ENCODE measurements at places on chromosomes 11 and 22. TPM values are rescaled to one million over a fixed set of nuclear protein-coding genes. Genes with fewer than 3 reads are reported as not detected.

- H3K4me3 ChIP-seq: no peak overlapping the region
- no peak overlapping the region for H3K27ac ChIP-seq
- no peak for DNase-seq
- H3K27me3 ChIP-seq: no peaks in the 10 kb centered on the region
- no peaks in the 10 kb centered on the region for H3K4me1 ChIP-seq
Measured at GRCh38 chr22:36311386-36312085, 58.6 kb downstream of the APOL1 start.

- no peaks in the 10 kb centered on the region for H3K36me3 ChIP-seq
- peaks cover 17% of the 10 kb centered on the region for H3K4me1 ChIP-seq
- H3K27ac ChIP-seq: no peak overlapping the region
- H3K4me3 ChIP-seq: no peak overlapping the region
Measured at GRCh38 chr11:112457532-112457931, 196.9 kb upstream of the PLET1 start.

The B3GAT1 gene
- total RNA-seq: 1.5 TPM

The SPDYC gene
- not detected for total RNA-seq

The SLC22A12 gene
- not detected for total RNA-seq

DNA sequence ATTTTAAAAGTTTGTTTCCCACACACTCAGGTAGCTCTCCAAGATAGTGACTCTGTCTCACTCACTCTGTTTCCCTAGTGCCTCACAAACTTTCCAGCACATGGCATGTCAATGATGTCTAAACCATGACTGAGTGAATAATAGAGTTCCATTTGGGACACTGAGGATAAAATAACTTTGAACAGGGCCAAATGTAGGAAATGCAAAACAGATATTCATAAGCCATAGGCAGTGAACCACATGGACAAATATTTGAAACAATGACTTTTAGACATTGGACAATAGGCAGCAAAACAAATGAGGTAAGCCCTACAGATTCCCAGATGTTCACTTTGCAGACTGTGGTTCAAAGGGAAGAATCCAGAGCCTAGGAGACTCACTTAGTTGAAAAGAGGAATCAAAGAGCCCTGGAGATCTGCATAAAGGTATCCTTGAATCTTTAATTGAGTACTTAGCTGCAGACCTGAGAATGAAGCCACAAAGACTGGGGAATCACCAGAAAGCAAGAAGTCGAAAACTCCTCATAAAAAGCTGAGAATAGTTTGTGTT, 173.3 kb downstream of the FAM76B start:
- no peaks in the 10 kb centered on the region for H3K27me3 ChIP-seq
- peaks cover 12% of the 10 kb centered on the region for H3K36me3 ChIP-seq
- H3K4me3 ChIP-seq: no peak overlapping the region
- no peak overlapping the region for H3K27ac ChIP-seq

DNA sequence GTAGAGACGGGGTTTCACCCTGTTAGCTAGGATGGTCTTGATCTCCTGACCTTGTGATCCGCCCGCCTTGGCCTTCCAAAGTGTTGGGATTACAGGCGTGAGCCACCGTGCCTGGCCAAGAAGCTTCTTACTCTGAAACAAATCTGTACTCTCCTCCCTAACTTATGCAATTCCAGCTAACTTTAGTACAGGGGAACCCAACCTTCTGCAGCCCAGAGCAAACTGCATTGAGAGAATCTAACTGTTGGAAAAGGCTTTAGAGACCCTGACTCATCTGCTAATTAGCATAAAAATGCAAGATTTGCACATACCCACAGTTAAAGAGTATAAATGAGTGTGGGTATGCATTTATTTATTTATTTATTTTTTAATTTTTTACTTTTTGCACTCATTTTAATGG, 64.8 kb downstream of the APOL5 start:
- no peak overlapping the region for H3K27ac ChIP-seq
- no peaks in the 10 kb centered on the region for H3K27me3 ChIP-seq
- peaks cover 25% of the 10 kb centered on the region for H3K4me1 ChIP-seq
- H3K4me3 ChIP-seq: no peak overlapping the region

- H3K27ac ChIP-seq: no peak overlapping the region
- no peak for DNase-seq
- peaks cover 87% of the 10 kb centered on the region for H3K27me3 ChIP-seq
- peaks cover 20% of the 10 kb centered on the region for H3K4me1 ChIP-seq
Measured at GRCh38 chr11:57460758-57461749, 726 bp downstream of the RTN4RL2 start.

DNA sequence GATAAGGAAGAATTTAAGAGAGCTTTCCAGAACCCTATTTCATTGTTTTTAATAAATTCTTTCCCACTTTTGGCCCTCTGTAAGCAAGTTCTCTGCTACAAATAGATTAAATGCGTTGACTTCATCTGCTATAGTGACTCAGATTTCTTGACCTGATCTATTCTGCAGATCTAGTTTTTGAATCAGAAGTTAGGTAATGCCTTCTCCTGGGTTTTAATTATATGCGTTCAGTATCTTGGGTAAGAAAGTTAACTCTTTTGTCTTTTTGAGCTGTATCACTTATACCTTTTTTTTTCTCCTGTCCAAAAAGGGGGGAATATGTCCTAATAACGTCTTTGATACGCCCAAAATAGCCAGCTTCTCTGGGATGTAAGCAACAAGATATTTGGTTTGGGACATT, 2.4 kb upstream of the HEPHL1 start:
- H3K27me3 ChIP-seq: peaks cover 4% of the 10 kb centered on the region
- no peaks in the 10 kb centered on the region for H3K4me1 ChIP-seq
- DNase-seq: no peak
- H3K36me3 ChIP-seq: no peaks in the 10 kb centered on the region

The TBX1 gene
- total RNA-seq: 0.34 TPM

The MMP27 gene
- total RNA-seq: not detected

DNA sequence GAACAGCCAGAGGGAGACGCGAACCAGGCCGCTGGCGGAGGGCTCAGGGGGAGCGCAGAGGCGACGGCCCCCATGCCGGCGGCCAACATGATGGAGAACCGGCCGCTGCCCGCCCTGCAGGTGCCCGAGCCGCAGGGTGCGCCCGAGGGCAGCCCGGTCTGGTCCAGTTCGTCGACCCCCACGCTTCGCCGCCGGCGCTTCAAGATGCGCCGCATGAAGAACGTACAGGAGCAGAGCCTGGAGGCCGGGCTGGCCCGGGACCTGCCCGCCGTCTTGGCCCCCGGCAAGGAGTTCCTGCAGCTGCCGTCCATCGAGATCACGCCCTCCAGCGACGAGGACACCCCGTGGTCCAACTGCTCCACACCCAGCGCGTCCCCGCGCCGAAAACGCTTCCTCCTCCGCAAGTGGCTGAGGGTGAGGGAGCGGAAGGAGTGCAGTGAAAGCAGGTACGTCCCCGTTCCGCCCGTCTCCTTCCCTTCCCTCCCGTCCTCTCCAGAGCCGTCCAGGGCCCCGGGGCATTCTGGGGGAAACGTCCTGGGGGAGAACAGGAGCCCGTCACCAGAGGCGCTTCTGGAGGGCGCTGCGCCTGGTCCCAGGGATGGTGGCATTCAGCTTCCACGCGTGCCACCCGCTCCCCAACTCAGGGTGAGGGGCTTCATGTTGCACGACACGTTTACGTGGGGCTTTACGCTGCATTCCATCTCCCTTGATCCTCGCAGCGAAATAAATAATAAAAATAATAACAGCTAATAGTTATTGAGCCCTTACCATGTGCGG, 840 bp downstream of the GRAMD1B start:
- H3K36me3 ChIP-seq: no peaks in the 10 kb centered on the region
- peaks cover 34% of the 10 kb centered on the region for H3K27me3 ChIP-seq
- H3K27ac ChIP-seq: no peak overlapping the region
- peak; percentile 44 for DNase-seq

DNA sequence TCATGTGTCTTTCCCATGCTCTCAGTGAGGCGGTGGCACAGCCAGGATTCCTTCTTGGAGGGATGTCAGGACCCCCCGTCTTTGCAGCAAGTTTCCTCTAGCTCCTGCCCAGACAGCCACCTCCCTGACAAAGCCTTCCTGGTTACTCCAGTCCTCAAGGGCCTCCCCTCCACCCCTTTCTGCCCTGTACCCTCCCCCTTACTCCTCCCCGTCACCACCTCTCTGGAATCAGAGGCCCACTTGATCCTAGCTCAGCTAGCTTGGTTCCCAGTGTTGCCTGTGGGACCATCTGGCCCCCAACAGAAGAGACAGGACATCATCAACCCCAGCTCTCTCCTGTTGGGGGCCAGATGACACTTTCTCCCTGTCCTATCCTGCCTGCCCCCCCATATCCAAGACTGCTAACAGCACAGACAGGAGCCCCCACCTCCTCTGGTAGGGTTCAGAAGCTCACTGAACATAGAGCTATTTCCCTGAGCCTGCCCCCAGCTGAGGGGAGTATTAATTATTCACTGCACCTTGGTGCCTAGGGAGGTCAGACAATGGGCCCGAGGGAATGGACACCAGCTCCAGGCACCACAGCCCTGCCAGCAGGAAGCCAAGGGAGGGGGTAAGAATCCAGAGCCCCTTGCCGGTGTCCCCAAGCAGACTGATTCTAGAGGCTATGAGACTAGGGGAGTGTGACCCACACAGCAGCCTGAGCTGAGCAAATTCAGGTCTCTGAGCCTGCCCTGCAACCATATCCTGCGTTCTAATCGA, 3.3 kb downstream of the GDPD5 start:
- no peak overlapping the region for H3K4me3 ChIP-seq
- no peak for DNase-seq
- H3K27ac ChIP-seq: no peak overlapping the region
- peaks cover 38% of the 10 kb centered on the region for H3K27me3 ChIP-seq
- H3K36me3 ChIP-seq: no peaks in the 10 kb centered on the region
- H3K4me1 ChIP-seq: peaks cover 17% of the 10 kb centered on the region

DNA sequence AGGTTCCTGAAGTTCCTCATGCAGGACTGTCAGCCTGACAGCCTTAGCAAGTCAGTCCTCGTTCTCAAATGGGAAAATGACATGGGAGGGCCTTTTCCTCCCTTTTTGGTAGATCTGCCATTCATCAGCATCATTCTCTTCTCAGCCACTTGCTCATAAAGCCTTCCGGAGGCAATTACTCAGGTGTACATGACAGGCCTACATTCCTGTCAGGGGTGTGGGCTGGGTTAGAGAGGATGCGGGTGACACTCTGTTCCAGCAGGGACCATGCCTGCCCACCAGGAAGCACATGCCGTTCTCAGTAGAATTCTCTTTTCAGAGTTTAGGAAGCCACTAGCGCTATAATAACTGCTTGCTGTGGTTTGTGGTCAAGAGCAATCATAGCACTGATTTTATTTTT, 24.2 kb upstream of the ANKK1 start:
- H3K27ac ChIP-seq: no peak overlapping the region
- peaks cover 58% of the 10 kb centered on the region for H3K36me3 ChIP-seq
- H3K27me3 ChIP-seq: no peaks in the 10 kb centered on the region
- no peak overlapping the region for H3K4me3 ChIP-seq

DNA sequence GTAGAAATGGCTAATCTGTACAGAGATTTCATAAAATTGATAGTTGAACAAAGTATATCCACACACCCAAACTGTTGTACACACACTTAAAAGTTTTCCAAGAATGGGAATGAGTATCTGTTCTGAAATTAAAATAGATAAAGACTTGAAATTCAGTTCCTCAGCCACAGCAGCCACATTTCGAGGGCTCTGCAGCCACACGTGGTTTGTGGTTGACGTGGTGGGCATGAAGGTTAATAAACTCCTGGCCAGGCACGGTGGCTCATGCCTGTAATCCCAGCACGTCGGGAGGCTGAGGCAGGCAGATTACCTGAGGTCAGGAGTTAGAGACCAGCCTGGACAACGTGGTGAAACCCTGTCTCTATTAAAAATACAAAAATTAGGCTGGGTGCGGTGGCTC, 24.0 kb downstream of the TPST2 start:
- DNase-seq: no peak
- H3K27me3 ChIP-seq: no peaks in the 10 kb centered on the region
- H3K4me3 ChIP-seq: no peak overlapping the region
- H3K36me3 ChIP-seq: no peaks in the 10 kb centered on the region

GRCh38 chr11:83306200-83307080, 20.3 kb upstream of the CCDC90B start:
- H3K27me3 ChIP-seq: no peaks in the 10 kb centered on the region
- H3K4me1 ChIP-seq: peaks cover 2% of the 10 kb centered on the region
- H3K27ac ChIP-seq: no peak overlapping the region
- H3K4me3 ChIP-seq: no peak overlapping the region
- DNase-seq: no peak
- H3K36me3 ChIP-seq: no peaks in the 10 kb centered on the region

The CAPN5 gene
- total RNA-seq: 16.1 TPM
